ENCODE measurements at places on chromosomes 11 and 22.
A peak's percentile ranks its signal among the peaks of the same experiment; 100 is the strongest.

DNA sequence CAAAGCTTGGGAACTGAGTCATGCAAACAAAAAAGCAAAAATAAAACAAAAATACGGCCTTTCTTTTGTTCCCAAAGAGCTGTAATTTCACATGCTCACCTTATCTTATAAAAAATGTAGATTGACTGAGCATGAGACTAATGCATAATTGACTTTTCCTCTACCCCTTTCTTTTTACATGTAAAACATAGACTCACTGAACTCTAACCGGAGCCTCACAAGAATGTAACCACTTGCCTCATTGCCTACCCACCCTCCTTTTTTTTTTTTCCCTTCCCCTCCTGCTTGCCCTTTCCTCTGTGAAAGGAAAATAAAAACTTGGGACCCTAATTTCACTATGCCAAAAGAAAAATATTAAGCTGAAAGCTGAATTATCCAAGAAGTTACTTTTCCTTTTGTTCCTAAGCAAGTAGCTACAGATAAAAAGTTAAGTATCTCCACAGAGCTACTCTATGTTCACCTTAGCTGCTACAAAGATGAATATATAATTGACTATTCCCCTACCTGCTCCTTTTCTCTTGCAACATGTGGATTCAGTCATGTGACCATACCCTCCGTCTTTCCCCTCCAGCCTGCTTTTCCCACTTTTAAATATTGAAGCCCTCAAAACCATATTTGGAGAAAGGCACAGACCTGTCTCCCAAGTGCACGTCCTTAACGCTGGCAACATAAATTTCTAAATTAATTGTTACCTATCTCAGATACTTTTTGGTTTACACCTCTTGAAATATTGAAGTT is 39.6 kb upstream of the WEE1 start:
- DNase-seq = no peak

DNA sequence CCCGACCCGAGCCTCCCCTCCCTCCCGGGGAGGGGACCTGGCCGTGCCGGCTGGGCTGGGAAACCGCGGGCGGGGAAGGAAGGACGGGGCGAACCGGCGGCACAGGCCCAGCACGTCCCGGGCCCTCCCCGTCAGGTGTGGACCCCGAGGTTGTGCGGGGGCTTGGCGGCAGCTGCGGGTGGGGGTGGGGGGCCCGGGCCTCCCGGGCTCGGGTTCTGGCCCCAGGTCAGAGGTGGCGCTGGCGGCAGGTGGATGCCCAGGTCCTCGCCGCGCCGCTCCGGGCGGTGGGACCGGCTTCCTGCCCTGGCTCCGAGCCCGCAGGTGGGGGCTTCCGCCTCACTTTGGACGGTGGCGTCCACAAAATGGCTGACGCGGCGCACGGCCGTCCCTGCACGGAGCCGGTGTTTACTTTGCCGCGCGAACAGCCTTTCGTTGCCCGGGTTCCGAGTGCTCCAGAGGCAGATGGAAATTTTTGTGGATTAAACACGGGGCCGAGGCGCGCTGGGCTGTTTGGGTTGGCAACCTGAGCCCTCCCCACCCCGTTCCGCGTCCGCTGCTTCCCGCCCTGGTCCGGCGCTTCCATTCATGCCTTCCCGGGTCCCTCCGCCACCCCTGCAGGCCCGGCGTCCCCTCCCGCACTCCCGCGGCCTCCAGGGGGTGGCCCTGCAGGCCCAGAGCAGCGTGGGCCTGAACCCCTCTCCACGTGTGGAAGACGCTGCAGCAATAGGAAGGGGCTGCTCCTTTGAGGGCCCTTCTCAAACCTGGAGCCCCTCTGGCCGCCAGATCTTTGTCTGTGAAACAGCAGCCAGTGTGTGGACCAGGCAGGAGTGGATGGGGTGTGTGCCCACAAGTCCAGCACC is 92.0 kb upstream of the KCNQ1OT1 start:
- no peak for DNase-seq

DNA sequence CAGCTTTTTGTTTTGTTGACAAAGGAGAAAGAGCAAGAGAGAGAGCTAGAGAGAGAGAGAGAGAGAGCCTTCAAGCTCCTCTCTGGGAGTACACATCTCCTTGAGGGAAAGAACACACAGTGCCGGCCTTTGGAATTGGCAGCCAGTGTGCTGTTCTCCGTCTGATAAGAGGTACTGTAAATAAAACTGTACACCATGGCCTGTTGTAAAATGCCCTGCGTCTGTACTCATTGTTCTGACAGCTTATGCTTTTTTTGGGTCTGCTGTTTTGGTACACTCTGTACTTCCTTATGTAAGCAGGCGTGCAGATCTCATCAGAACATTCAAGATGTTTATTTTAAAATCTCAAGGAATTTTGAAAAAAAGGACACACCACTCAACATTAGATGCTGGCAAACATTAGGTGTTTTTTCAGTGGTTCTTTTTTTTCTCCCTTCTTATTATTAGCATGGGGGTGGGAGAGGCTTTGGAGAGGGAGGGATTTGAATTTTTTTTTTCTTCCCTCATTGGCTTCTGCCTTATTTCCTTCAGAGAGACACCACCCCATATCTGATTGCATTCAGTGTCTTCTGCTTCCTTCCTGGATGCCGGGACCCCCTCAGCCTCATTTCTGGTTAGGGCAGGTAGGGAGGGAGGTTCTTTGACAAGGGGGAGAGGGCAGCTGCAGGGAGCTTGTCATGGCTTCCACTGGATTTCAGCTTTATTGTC is 116.8 kb upstream of the NNMT start:
- DNase-seq = peak; percentile 99

DNA sequence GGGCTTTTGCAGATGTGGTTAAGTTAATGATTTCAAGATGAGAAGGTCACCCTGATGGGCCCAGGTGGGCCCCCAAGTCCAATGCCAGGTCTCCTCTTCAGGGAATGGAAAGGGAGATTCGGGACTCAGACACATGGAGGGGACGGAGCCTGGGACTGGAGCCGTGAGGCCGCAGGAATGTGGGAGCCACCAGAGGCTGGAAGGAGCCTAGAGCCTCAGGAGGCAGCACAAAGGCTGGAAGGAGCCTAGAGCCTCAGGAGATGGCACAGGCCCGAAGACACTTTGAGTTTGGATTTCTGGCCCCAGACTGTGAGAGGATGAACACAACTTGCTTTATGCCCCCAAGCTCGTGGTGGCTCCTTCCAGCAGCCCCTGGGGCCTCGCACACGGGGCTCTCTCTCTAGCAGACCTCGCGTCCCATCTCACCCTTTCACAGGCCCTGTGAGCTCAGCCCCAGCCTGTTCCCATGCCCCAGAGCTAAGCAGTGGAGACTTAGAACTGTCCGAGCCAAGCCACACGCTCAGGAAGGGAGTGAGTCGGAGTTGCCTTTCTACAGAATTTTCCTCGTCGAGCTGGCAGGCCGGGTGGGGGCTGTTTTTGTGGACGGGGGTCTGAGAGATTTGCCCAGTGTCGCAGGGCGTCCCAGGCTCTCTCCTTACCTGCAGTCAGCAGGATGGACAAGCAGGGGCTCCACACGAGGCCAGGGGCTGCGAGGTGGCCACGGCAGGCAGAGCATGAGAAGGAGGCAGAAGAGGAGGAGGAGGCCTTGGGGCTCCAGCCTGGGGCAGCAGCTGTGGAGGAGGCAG is 937.6 kb downstream of the BRD1 start:
- DNase-seq = peak; percentile 56

DNA sequence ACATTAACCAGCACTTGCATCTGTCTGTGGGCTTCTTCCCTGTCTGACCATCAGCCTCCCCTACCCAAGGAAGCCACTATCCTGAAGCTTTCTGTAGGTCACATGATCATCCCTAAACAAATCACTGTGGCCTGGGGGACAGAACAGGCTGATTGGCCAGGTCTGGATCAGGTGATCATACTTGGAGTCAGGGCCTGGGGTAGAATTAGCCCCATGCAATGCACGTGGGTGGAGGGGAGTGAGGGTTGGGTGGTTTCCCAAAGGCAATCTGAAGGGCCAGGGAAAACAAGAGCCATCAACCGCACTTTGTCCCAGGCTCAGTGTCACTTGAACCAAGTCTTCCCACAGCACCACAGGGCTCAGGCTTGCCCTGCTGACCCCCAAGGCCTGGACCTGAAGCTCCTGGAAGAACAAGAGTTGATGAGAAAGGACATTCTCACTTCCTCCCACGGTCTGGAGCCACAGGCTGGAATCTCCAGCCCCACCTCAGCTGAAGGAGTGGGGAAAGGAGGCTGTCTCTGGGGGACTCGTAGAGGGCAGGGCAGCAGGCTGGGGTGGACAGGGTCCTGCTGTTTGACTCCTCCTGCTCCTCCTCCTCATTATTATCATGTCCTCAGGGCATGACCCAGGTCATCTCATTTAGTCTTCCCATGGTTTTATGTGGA is 31.5 kb upstream of the TSPAN18 start:
- DNase-seq = no peak

DNA sequence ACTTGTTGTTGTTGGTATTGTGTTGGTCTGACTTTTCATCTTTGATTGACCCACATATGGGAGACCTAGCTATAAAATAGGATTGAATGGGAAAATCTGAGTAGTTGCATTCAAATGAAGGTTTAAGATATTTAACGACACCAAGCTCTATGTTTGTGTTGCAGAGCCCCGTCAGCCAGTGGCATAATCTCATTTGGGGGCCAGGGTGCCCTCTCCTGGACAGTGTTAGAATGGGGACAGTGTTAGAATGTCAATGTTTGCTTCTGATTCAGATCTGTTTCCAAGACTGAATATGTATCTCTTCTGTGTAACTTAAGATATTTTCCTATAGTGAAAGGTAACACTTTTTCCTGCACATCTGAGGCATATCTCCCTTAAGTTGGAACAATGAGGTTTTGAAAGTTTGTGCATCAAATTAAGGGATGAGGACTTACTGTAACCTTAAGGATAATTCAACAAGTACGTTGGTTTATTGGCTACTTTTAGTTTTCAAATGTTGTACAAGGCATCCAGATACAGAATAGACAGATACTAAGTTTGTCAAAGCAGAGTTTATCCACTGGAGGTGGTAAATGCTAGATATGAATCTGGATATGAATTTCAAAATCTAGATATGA is 5.3 kb upstream of the OR52M1 start:
- no peak for DNase-seq

GRCh38 chr11:110886288-110886970 is 174.2 kb upstream of the ARHGAP20 start:
- no peak for DNase-seq

DNA sequence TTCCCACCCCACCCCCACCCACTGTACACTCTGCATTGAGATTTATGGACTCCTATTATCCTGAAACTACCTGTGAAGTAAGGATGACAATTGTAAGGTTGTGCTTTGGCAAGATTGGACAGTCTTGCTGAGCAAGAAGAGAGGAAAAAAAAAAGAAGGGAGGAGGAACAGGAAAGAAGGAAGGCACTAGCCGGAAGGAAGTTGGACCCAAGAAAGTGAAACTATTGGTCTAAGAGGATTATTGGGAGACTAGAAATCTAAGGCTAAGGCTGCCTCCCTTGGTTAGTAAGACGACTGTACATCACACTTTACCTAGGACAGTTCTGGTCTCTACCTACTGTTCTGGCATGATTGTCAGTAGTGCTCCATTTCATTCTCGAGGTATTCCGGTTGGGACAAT is 12.1 kb upstream of the TRIM44 start:
- no peak for DNase-seq

DNA sequence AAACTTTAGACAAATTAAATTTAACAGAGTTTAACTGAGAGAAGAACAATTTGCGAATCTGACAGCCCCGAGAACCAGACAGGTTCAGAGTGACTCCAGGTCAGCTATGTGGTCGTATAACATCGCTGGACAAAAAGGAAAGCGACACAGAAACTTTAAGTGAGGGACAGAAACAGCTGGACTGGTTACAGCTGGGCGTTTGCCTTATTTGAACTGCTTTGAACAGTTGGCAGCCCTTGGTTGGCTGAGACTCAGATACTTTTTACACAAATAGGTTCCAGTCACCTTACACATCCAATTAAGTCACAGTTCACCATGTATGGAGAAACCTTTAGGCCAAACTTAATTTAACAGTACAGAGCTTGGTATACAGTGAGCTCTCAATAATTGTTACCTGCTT is 436.9 kb downstream of the GUCY1A2 start:
- DNase-seq = no peak

GRCh38 chr11:106077609-106078455 is at the start of gene AASDHPPT:
Gene AASDHPPT (plus strand): TSS chr11:106077662. CDS start chr11:106077711, 49 bp downstream.
- DNase-seq = no peak

DNA sequence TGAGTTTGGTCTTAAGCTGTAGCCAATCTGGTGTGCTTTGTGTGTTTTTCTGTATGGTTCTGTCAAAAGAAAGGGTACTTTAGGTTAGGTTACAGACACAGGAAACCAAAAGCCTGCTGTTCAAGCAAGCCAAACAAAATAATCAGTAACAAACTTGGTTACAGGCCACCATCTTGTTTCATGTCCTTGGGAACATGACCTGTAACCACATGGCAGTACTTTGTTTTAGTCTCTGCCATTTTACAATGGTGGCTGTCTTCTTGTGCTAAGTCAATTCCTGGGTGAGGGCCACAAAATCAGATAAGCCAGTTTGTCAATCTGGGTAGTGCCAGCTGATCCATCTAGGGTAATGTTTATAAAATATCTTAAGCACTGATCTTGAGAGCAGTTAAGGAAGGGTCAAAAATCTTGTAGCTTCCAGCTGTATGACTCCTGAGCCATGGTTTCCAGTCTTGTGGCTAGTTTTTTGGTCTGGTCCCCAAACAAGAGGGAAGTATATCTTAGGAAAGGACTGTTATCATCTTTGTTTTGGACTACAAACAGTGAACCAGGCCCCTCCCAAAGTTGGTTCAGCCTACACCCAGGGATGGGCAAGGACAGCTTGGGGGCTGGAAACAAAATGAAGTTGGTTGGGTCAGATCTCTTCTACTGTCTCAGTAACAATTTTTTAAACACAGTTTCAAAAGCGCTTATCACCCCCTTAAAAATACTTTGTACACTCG is 90.0 kb downstream of the IGLL5 start:
- no peak for DNase-seq

GRCh38 chr11:12377824-12378593 is 638 bp downstream of the PARVA start:
- no peak for DNase-seq

DNA sequence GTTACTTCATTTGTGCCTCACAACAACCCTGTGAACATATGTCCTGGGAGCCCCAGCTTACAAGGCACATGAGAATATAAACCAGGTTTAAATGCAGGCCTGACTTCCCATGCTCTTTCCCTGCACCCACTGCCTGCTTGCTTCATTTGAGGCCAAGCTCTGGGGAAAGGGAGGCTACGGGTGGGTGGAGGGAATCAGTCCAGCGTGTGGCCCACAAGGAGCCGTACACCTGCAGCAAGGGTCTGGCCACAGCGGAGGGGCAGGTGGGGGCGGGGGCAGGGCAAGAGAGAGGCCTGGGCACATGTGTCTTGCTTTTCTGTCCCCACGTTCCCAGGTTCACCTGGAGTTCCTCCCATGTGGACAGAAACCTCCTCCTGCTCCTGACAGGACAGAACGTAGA is 26.2 kb downstream of the FAM83F start:
- no peak for DNase-seq

GRCh38 chr11:61887839-61888494 is 3.4 kb downstream of the FADS3 start:
- DNase-seq = no peak

DNA sequence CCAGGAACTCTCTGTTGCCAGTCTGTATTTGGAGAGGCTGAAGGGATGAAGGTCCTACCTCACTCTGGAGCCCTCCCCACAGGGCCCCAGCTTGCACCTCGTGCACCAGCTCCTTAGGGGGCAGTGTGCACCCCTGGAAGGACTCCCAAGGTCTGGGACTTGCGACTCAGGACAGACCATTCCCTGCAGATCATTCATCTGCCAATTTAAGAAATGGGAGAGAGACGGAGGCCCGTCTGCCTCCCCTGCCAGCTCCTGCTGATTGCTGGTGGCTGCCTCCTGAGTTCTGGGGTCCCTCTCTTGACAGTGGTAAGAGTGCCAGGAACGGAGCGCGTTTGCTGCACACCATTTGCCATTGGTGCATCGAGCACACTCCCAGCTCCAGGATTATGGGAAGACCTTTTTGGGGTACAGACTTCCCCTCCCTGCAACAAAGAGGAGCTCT is 27.4 kb upstream of the MALAT1 start:
- no peak for DNase-seq

All from vagina (tissue), 2 donors.